ENCODE measurements at places on chromosomes 13 and 19.
A peak's percentile ranks its signal among the peaks of the same experiment; 100 is the strongest.

- no peak for DNase-seq
Measured at GRCh38 chr13:50241479-50241878, 226.2 kb downstream of the KCNRG start.

DNA sequence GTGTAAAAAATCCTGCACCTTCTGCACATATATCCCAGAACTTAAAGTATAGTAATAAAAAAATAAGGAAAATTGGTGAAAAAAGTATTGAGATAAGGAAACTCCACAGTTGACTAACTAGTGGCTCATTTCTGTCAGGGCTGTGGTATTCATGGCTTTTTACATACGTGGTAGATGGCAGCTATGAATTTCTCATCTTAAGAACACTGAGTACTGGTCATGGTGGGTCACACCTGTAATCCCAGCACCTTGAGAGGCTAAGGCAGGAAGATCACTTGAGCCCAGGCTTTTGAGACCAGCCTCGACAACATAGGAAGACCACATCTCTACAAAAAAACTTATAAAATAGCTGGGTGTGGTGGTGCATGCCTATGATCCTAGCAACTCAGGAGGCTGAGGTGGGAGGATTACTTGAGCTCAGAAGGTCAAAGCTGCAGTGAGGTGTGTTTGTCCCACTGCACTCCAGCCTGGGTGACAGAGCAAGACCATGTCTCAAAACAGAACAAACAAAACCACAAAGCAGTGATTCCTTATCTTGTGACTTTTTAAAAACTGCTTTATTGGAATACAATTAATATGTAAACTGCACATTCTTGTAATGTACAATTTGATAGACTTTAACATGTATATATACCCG is 16.8 kb downstream of the SLAIN1 start:
- DNase-seq: no peak

GRCh38 chr19:14116525-14116917 is 1.0 kb downstream of the PRKACA start:
- DNase-seq: no peak

DNA sequence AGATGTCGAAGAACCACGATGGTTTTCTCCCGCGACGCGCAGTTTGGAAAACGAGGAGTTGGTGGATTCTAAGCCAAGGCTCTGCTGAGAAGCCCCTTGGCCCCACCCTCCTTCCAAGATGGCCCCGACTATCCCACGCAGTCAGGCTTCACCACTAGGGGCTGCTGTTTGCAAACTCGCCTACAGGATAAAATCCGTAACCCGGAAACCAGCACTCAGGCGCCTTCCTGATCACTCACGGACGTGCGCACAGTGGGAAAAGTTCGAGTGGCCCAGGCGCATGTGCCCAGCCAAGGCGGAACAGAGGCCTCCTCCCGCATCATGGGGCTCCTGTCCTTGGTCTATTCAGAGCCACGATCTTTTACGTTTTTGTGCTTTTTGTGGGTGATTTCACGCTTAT is 19.2 kb upstream of the UQCR11 start:
- peak; percentile 19 for DNase-seq
